Stimulated activated CD8-positive, alpha-beta memory T cell treated with anti-CD3 and anti-CD28 coated beads, Interleukin-15, amount 100 ng/mL, for 24 hours (primary cell): ENCODE measurements at places on chromosomes 4 and X.

DNA sequence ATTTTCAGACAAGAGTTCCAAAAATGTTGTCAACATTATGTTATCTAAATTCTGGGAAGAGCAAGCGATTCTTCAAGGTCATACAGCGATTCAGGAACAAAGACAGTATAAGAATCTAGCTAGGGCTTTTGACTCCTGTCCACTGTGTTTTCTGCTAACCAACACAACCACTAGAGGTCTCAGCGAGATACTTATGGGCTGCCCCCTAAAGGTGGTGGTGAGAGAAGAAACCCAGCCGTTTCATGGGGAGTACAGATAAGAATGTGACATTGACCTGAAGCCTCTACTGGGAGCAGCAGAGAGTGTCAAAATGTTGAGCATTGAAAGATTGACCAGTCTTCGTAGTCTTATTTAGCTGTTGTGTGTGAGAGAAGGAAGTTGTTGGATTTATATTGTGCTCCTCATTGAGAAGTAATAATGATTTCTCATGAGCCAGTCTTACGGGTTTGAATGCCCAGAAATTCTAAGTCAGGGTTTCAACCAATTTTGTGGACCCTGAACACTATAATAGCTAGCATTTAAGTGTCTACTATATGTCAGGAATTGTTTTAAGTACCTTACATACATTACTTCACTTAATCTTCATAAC lies 168.3 kb downstream of the SPRY1 start:
- DNase-seq = no peak

GRCh38 chr4:99156992-99157391 lies 12.9 kb upstream of the ADH4 start:
- no peak for DNase-seq

DNA sequence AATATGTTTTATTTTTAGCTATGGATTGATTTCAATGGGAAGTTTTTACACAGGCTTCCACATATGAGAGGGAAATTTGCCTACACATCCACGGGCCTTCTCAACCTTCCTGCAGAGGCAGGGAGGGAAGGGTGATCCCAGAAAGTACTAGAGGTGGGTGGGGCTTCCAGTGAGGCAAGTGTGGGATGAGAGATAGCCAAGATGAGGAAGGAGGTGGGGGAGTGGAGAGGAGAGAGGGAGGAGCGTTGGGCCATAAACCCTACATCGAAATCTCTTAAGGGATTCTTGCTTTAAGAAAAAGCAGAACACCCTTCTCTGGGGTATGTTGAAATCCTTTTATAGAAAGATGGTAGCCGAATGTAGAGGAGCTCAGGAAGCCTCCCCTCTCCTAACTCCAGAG lies 19.0 kb downstream of the NKX6-1 start:
- no peak for DNase-seq

- no peak for DNase-seq
Measured at GRCh38 chr4:178339769-178340168, 897.5 kb upstream of the AGA start.

- DNase-seq = no peak
Measured at GRCh38 chr4:94452476-94453371, 982 bp downstream of the PDLIM5 start.

DNA sequence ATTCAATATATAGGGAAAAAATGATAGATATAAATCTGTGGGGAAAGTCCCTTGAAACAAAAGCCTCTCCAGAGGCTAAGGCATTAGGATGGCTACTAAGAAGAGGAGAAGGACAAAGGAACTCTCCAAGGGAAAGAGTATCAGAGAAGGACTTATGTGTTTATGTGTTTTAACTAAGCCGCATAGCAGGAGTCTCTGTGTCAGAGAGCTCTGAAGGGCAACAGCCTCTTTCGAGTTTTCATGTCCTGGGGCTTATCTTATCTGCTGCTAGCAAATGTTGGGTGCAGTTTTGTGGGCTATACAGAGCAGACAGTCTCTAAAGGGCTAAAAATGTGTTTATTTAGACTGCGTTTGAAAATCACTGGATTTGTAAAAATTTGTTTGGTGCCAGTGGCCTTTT lies 1145.6 kb upstream of the DIAPH2 start:
- DNase-seq = no peak

GRCh38 chrX:120664081-120664480 lies 34.2 kb upstream of the C1GALT1C1 start:
- no peak for DNase-seq

- DNase-seq = no peak
Measured at GRCh38 chrX:11193035-11193469, 81.9 kb downstream of the HCCS start.

DNA sequence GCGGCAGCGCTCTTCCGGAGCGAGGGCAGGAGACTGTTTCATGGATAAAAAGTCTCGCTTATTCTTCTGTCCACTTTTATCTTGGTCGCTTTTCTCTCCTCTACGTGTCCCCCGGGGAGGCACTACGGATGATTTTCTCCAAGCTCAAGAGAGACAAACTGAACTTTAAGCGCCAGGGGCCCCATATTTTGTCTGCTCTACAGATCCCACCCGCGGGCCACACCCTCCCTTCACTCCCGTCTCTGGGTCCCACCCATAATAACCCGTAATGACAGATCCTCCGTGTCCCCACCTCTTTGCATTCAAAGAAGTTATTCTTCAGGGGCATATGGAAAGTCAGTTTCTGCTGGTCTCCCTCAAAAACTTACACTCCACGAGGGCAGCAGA lies at the start of gene CORIN:
Gene CORIN (minus strand): TSS at position 160 of the 387 bp plus-strand sequence. CDS start 118 bp downstream, at position 42.
- no peak for DNase-seq

GRCh38 chrX:12309040-12309743 lies 170.9 kb downstream of the FRMPD4 start:
- DNase-seq = no peak

GRCh38 chr4:730511-730910 lies 24.9 kb downstream of the PCGF3 start:
- DNase-seq = no peak

- no peak for DNase-seq
Measured at GRCh38 chrX:46665232-46666152, 91.9 kb downstream of the CHST7 start.

DNA sequence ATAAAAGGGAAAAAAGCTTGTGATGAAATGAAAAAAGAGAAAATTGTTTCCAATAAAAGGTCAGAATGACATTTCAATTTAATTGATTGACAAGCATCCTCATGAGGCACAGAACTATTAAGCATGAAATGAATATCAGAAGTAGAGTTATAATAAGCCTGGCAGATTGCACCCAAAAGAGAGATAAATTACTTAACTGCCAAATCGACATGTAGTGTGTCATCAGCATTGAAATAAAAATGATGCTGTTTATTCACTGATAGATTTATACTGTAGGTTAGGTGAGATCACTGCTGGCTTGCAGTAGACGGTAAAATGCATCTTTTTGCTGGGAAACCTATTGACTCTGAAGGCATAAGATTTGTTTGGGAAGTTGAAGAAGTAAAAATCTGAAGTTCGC lies 507.2 kb downstream of the FSTL5 start:
- DNase-seq = no peak

DNA sequence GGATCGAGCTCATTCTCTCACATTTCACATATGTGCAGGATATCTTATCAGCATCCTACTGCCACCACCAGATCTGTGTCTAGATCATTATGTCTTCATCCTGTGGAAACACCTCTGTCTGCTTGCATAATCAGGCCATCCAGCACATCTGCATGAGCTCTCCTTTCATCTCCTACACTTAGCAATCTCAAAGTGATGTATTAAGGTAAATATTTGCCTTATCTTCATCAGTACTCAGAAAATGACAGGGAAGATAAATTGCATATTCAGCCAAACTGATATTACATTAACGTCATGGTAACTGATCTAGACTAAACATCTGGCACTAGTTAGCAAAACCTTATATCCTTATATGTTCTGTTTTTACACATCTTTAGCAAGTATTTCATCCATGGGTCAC lies 207.3 kb upstream of the PABPC4L start:
- no peak for DNase-seq

GRCh38 chr4:6703786-6704185 lies 5.9 kb downstream of the MRFAP1L1 start:
- no peak for DNase-seq

GRCh38 chr4:78788007-78788889 lies 12.1 kb downstream of the BMP2K start:
- DNase-seq = no peak
